ENCODE measurements at places on chromosomes 1 and 21. TPM values are rescaled to one million over a fixed set of nuclear protein-coding genes. Genes with fewer than 3 reads are reported as not detected.
A peak's percentile ranks its signal among the peaks of the same experiment; 100 is the strongest.

DNA sequence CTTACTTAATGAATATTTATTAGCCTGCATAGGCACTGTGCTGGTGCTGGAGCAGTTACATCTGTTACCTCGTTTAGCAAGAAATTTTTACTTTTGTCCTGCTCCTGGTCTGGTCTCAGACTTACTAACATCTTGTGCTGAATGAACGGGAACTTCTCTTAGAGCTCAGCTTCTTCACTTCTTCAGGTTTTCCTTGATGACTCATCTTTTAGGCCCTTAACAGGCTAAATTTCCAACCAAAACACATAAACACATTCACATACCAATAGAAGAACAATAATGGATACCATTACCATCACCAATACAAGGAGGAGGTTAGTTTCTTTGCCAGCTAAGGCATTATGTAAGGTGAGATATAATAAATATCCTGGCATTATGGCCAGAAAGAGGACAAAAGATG is 68.9 kb downstream of the IFI44 start:
- DNase-seq = no peak

GRCh38 chr1:236689713-236690569 is 3.6 kb downstream of the ACTN2 start:
- DNase-seq = no peak

DNA sequence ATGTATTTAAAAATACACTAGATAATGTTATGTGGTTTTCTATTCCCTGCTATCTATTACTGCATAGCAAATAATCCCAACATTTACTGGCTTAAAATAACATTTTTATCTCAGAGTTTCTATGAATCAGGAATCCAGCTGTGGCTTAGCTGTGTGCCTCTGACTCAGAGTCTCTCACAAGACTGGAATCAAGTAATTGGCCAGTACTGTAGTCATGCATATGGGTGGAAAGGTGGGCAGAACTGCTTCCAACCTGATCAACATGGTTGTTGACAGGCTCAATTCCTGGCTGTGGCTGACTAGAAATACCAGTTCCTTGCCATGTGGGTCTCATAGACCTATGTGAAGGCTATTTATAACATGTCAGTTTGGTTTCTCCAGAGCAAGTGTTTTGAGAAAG is 131.8 kb downstream of the PDE4B start:
- DNase-seq = no peak

DNA sequence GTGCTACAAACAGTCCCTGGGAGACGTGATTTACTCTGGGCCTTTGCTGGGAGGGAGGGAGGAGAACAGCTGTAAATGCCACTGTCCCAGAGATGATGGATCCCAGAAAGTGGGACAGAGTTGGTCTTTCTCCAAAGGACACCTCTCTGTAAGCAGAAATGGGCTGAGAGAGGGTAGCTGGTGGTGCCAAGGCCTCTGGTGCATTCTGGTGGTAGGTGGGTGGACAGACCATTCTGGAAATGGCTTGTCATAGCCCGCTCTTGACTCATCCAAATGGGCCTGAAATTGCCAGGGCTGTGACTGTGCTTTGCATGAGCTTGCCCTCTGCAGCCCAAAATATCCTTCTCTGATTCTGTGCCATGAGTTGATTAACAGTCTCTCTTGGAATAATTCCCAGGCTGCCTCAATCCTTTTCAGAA is 36.1 kb downstream of the CCDC185 start:
- no peak for DNase-seq

DNA sequence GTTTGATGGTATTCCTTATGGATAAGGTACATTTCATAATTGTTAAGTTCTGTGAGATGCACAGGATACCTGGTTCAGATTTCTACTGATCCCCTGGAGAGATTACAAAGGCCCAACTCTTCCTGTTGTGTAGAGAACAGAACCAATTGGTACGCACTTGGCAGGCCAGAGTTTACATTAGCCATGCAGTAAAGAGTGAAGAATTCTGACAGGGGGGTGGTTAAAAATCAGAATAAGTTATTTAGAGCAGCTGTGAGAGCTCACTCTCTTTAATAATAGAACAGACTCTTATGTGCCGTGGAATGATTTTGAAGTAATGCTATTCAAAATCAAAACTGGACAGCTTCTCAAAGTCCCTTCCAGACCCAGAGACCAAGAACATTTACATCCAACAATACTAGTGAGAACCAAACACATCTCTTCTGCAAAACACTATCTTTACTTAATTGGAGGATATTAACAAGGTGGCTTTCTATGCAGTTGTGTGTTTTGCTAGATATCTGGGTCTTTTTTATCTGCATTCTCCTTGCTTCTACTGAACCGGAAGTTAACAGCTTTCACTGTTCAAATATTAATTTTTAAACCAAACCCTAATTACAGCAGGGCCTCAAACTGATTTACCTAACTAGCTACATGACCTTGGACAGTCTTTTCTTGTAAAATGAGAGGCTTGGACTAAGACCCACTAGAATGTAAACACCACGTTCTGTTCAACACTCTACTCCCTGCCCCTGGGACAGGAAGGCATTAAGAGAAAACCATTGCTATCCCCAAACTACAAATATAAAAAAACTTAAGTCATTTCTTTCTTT is 4.0 kb downstream of the USP24 start:
- DNase-seq = no peak

DNA sequence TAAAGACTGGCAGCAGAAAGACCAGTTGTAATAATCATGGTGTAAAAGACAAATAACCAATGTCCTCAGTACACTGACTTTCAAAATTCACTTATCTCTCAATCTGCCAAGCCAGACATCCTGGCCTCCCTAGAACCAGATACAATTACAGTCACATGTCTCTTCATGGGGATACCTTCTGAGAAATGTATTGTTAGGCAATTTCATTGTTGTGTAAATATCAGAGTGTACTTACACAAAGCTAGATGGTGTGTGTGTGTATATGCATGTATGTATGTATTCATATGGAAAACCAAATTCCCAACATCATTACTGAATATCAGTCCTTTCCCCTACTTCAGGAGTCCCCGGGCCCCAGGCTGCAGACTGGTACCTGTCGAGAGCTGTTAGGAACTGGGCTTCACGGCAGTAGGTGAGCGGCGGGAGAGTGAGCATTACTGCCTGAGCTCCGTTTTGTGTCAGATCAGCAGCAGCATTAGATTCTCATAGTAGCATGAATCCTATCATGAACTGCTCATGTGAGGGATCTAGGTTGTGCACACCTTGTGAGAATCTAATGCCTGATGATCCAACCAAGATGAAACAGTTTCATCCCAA is 65.3 kb upstream of the ZNF326 start:
- no peak for DNase-seq

- no peak for DNase-seq
Observed at GRCh38 chr1:118984086-118984721, 3.9 kb downstream of the TBX15 start.

- no peak for DNase-seq
Observed at GRCh38 chr21:42465803-42466127, 30.3 kb downstream of the RSPH1 start.

- DNase-seq = peak; percentile 89
Observed at GRCh38 chr1:61079898-61080336, 2.4 kb upstream of the NFIA start.

GRCh38 chr1:197356723-197357533 is 88.9 kb downstream of the CRB1 start:
- no peak for DNase-seq

GRCh38 chr21:37557261-37557950 is 190.8 kb downstream of the DYRK1A start:
- DNase-seq = no peak

GRCh38 chr1:59110271-59110670 is 186.6 kb upstream of the FGGY start:
- DNase-seq = no peak

GRCh38 chr1:184567009-184567408 is 180.2 kb downstream of the C1orf21 start:
- no peak for DNase-seq

The UQCRHL gene
- 3.5 TPM for polyA plus RNA-seq

- DNase-seq = no peak
Observed at GRCh38 chr1:33306653-33307493, 14.0 kb downstream of the A3GALT2 start.

The ZNF648 gene
- polyA plus RNA-seq = not detected

The FAM3B gene
- 17.6 TPM for polyA plus RNA-seq

- no peak for DNase-seq
Observed at GRCh38 chr1:31650161-31651088, 5.7 kb upstream of the PEF1 start.

The SYT2 gene
- 0.01 TPM for polyA plus RNA-seq

GRCh38 chr1:41696381-41696780 is 211.9 kb upstream of the EDN2 start:
- DNase-seq = no peak

The CTXND2 gene
- not detected for polyA plus RNA-seq

- DNase-seq = no peak
Observed at GRCh38 chr1:87421809-87422208, 93.1 kb downstream of the LMO4 start.

The HOOK1 gene
- 0.63 TPM for polyA plus RNA-seq

The VWA5B1 gene
- polyA plus RNA-seq = 0.51 TPM

DNA sequence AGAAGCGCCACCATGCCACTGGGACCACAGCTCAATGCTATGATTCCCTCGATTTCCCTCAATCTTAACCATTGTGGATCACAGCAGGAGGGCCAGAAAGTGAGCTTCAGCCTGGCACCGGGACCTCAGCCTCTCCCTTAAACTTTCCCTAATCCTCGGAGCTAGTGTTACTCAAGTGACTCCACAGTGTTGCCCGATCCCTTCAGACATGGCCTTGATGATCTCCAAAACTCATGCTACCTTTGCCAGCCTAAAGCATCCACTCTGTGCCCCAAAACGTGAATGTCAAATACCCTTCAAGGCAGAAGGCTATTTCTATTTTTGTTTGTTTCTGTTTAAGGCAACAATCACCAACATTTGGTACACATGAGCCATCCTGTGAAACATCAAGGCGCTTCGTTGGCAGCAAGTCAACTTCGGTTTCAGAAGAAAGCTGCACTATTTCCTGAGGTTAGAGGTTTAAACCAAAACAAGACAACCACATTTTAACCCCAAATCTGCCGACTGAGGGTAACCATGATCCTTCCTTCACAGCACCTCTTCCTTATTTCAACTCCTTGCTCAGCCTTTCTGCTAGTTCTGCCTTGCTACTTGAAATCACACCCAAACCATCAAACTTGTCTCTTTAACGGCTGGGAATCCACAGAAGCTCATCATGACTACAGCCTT is 94.4 kb upstream of the KRTAP19-8 start:
- no peak for DNase-seq

DNA sequence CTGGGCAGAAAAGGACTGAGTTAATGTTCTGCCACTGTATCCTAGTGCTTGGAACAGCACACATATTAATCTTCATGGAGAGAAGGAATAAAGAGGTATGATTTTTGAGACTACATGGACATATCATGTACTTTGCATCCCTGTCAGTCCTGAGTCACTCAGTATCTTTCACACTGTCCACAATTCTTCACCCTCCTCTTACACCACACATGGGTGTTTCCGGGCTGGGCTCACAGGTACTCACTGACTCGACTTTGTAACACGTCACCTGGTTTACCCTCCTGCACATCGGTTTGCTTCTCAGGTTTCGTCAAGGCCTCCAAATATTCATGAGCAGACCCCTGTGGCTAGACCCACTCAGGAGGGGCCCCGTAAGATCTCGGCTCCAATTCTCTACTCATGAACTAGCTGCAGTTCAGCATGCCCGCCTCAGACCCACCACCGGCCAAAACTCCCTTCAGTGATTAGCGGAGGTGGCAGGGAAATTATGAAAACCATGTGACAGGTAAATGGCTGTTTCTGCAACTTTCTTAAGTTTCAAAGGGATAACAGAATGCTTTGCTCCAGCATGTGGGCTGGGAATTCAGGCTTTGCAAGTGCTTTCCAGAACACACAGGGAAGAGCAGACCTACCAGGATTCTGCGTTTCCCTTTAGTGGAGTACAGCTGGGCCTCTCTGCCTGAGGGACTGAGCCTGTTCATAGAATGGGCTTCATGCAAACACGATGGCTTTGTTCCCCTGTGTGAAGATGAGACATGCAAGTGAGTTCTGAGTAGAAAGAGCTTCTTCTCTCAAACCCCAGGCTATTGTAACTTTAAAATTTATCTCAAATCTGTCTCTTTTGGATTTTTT is 31.3 kb upstream of the TRABD2B start:
- DNase-seq = no peak

The SPATC1L gene
- 20.4 TPM for polyA plus RNA-seq

GRCh38 chr1:204970937-204971336 is 72.1 kb upstream of the CNTN2 start:
- DNase-seq = no peak

DNA sequence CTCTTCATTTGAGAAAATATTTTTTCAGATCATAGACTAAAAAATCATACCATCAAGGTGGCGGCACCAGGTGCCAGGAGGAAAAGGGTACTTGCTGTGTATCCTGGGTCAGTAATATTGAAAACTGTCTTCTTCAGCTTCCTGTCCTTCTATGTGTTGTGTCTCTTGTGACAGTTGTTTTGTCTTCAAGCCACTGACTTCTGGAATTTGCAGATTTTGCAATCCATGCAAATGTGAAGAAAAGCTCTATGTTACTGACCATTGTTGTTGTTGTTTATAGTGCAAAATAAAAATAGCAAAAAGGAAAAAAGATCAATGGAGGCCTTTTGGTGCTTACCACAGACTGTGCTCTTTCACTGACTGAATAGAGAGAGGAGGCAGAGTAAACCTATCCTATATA is 83.2 kb upstream of the RHOU start:
- DNase-seq = no peak

GRCh38 chr1:36257375-36257767 is 33.1 kb downstream of the THRAP3 start:
- DNase-seq = no peak

- no peak for DNase-seq
Observed at GRCh38 chr1:217089361-217090014, 366.3 kb upstream of the ESRRG start.

GRCh38 chr1:90922996-90923395 is 98.8 kb downstream of the ZNF644 start:
- DNase-seq = no peak

The ATP1A4 gene
- 6.2 TPM for polyA plus RNA-seq

The PFDN2 gene
- 108 TPM for polyA plus RNA-seq

The SPRR3 gene
- 0.65 TPM for polyA plus RNA-seq

DNA sequence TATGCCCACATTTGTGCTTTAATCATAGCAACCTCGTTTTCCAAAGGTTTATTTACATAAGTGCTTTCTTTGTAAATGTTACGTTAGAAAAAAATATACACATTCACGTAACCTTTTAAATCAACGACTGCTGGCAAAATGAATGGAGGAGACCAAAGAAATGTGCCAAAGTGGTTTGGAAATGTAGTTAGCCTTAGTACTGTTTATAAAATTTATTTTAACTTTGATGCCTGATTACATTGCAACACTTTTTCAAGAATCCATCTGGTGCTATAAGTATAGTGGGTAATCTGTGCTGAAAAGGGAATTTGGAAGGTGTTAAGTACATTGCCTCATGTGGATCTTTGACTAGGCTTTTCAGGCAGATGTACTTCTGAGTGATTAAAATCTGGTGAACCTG is 108.9 kb downstream of the IFI44 start:
- no peak for DNase-seq
